Psoas muscle (tissue), 8 donors: ENCODE measurements at places on chromosomes 16 and 17. TPM values are rescaled to one million over a fixed set of nuclear protein-coding genes. Genes with fewer than 3 reads are reported as not detected.

Gene RNF222
- not detected for total RNA-seq

Gene KIFC3
- total RNA-seq: 6.6 TPM

Gene SPNS1
- 17.8 TPM for total RNA-seq

Gene CBX2
- total RNA-seq: 0.40 TPM

Gene CNGB1
- not detected for total RNA-seq

Gene TPSB2
- total RNA-seq: 3.3 TPM

Gene UMOD
- not detected for total RNA-seq

Gene TEX19
- total RNA-seq: 0.24 TPM

Gene C17orf50
- not detected for total RNA-seq

Gene OMG
- total RNA-seq: not detected

Gene PHF12
- 25.7 TPM for total RNA-seq

Gene KCNJ12
- total RNA-seq: 19.3 TPM

Gene TCAP
- 5,818 TPM for total RNA-seq

Gene GNAO1
- 1.1 TPM for total RNA-seq

Gene RRAD
- total RNA-seq: 164 TPM

Gene TELO2
- total RNA-seq: 21.7 TPM

GRCh38 chr16:29857133-29857760, 5.8 kb downstream of the CDIPT start:
- no peak for DNase-seq

- DNase-seq: peak; percentile 53
These were observed 7.6 kb upstream of the LCAT start for GRCh38 chr16:67951485-67951884.

- no peak for DNase-seq
These were observed 248.4 kb downstream of the C16orf95 start for GRCh38 chr16:87068762-87069150.

DNA sequence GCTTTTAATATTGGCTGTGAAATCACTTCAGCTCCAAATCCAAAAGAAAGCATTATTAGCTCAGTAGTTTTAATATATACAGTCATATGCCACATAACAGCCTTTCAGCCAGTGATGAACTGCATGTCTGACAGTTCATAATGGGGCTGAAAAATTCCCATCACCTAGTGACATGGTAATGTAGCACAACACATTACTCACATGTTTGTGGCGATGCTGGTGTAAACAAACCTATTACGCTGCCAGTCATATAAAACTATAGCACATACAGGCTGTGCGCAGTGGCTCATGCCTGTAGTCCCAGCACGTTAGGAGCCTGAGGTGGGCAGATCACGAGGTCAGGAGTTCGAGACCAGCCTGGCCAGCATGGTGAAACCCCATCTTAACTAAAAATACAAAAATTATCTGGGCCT, 92.2 kb downstream of the TUBD1 start:
- no peak for DNase-seq

DNA sequence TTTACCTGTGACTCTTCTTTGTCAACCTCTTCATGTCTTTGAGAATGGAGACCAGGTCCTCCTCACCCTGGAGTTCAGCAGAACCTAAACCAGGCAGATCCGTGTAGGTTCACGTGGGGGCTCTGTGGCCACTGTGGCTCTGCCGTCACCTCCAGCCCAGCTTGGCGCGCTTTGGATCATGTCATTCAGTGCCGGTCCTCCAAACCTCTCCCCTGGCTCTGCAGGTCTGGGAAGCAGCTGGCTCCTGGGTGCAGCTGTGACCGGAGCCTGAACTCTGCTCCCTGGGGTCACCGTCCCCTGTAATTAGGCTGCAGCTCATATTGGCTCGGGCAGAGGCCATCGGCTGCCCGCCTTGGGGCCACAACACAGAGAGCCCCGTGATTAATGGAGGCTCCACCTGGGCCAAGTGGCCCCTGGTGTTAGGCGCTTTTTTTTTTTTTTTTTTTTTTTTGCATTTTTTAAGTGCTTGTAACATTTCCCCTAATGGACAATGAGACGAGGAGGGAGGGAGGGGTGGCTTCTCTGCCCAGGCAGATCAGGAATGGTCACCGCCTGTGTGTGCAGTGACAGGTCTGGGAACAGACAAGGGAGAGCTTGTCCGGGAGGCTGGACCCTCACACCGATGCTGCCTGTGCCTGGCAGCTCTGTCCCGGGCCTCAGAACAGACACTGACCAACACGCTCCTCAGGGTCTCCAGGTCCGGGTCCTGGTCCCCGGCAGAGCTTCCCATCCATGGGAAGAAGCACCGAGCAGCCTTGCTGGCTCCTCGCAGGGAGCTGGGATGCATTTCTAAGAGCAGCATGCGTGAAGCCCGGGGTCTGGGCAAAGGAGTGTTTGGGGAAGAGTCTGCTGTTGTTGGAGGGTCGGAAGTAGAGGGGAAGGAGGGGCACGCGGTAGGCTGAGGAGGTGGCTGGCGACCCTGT, 247.9 kb downstream of the SEC14L1 start:
- no peak for DNase-seq

GRCh38 chr16:61050547-61050946, 985.7 kb downstream of the CDH8 start:
- DNase-seq: no peak

DNA sequence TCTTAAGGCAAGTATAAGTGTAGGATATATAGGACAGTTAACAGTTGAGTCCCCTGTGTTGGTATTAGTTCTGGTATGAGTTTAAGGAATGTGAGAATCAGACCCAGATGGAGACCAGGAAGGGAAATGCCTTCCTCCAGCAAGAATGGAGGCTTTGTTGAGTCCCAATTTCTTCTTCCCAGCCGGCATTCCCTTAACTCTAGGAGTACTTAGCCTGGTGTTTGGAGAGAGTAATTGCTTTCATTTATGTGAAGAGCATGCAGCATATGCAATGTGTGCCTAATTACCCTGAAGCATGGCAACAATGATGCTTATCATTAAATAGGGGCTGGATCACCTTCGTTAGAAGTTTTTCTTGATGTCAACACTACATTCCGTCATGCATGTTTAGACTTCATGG, 225.9 kb upstream of the XYLT1 start:
- no peak for DNase-seq

DNA sequence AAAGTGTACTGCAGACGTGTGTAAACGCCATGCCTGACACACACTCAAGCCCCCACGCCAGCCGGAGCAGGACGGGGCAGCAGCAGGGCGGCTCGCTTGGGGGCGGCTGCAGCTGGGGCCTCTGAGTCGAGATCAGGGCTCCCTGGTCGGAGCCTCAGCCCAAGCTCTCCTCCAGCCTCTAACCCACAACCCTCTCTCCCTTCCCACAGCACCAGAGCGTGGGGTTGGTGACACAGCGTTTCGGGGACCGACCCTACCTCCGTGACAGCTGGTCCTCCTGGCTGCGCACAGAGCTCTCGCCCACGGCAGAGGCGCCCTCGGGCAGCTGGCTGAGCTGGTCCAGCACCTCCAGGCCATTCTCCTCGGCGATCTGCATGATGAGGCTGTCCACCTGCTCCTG, 11.2 kb downstream of the CHMP1A start:
- no peak for DNase-seq

DNA sequence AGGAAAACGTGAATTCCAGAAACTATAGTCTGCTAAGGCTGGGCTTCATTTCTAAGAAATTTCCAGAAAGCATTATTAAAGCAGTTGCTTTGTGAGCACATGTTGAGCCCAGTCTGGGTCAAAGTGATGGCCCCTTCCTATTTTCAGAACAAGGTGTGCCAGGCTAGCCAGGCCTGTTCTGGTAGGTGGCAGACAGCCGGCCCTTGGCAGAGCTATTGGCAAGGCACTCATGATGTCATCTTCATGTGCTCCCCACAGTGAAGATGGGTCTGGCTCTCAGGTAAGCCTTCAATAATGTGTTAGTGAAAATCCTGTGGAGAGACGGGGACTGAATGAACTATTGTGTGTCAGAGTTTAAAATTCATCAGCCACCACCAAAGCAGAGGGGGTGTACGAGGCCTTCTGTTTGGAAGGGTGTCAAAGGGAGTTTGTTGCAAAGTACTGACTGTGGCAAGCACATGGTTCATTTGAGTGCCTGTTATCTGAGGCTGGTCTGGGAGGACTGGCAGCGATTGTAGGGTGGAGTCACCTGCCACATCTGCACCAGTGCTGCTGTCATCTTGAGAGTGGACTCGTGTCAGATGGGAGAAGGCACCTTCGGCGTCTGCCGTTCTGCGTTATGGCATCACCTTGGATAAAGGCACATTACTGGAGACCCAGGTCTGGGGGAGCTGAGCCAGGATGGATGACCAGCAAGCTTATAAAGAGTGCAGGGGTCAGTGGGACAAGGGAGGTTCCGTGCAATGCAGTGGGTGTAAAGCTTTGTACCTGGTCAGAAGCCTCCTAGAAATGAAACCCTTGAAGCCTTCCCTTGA, 43.4 kb downstream of the KSR1 start:
- DNase-seq: no peak

GRCh38 chr17:16980813-16981731, 9.2 kb upstream of the TNFRSF13B start:
- DNase-seq: no peak

- no peak for DNase-seq
These were observed 128.2 kb downstream of the HS3ST3B1 start for GRCh38 chr17:14429084-14429483.

GRCh38 chr17:74186498-74186897, 17.0 kb upstream of the RPL38 start:
- no peak for DNase-seq

DNA sequence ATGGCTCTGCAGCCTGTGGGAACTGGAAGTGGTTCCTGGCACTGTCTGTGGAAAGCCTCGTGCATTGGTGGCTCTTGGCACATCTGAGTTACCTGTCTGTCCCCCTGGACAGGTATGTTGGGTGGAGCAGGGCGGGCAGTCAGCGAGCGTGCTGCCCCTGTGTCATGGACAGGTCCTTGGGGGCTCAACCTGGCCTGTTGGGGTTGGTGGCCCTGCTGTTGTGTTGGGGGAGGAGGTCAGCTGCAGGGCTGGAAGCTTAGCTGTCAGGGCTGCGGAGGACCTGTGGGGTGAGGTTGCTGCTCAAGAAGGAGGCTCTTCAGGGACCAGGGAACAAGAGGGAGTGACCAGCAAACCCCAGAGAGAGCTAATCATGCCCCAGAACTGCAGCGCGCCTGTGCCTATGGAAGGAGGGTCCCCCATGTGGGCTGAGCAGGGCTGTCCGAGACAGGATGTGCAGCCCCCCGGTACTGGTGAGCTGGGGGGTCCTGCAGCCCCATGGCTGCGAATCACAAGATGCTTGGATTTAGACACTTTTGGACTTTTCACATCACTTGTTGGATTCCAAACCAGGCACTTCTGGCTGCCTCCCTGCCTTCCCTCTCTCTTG, 7.2 kb downstream of the NKD1 start:
- no peak for DNase-seq

- no peak for DNase-seq
These were observed 74.6 kb downstream of the TMEM100 start for GRCh38 chr17:55648086-55648485.

DNA sequence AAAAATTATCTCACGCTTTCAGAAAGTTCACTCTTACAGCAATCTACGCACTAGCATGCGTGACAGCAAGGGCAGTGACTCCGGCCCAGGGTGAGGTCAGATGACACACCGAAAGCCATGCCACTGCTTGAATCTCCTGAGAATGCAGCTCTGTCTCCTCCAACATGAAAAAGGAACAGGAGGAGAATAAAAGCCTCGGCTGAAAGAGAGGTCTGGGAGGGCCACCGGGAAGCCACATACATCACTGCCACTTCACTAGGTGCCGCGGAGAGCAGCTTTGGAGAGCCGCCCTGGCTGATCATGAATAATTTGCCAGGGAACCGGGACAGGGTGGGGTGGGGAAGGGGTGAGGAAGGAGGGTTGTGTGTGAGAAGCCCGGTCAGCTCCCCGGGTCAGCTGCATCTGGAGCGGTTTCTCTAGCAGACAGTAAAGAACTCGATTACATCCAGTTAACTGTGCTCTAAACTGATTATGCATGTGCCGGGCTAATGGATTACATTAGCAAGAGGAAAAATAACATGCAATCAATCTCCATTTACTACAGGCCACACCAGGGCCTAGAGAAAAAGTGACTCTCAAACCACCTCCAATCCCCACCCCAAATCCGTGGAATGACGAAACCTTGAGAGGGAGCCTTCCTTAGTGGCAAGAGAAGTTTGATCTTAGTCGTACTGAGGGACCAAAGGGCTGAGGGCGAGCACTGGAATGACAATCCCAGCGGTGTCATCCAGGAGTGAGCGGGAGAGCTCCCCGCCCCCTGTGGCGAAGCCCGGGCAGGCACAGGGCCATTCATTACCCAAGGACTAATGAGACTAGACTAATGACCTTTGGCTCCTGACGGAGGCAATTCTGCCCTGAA, 100.3 kb downstream of the ZFHX3 start:
- peak; percentile 72 for DNase-seq

DNA sequence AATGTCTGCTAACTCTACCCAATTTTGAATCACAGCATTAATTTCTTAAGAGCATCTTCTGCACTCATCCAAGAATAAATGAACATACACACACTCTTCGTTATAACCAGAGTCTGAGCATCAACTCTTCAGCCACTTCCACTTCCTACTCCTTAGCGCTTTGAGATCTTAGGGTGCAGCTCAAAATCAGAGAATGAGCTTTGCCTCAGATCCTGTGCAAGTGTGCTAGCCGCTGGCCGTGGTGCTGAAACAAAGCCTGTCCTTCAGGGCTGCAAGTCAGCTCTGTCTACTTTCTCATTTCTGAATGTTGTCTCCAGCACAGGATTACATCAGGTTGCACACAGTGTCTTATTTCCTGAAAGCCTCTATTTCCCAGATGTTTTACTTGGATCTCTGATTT, 165.4 kb downstream of the AIPL1 start:
- DNase-seq: no peak

DNA sequence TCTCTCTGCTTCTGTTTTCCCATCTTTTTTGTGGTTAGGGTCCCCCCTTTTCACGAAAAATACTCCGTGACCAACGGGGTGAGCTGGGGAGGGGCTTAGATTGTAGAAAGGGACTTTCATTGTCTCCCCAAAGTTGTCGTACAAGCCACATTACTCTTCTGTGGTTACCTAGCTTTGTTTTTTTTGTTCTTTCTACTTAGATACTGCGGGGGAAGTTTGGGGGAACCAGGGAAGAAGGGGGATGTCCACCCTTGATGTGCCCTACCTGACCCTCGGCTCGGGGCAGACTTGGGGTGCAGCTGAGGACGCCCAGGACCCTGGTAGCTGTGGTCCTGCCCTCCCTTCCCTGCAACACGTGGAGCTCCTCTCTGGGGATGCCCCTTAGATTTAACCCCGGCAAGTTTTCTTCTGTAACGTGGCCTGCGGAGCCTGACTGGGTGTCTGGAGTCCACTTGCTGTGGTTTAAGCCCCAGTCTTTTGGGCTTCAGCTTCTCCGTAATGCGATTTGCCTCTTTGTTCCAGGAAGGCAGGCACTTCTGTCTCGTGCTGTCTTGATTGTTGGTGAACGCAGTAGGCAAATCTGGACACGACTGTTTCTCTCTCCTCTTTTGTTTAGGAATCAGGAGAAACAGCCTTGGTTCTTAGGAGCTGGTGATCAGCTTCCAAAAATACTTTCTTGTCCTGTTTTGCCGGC, 892 bp downstream of the ABCC1 start:
- DNase-seq: no peak

- peak; percentile 78 for DNase-seq
These were observed at the start of gene ICAM2 for GRCh38 chr17:64020056-64020766. TSS of gene ICAM2 (minus strand) at chr17:64020633. CDS start at chr17:64006691, 13,942 bp downstream.

DNA sequence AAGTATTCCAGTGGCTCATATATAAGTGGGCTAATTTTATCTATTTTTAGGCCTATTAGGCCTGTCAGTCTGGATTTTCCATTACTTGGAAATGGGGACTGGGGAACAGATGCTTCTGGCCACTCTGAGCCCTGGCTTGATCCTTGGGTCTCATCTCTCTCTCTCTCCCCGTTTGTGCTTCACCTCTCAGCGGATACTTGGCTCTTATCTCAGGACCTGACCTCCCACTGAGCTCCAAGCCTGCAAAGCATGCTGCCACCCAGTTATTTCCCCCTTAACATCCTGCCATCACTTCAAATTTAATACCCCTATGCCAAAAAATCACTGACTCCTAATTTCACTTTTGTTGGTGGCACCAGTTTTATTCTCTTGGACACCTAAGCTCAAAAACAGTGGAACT, 4.2 kb downstream of the ZNF843 start:
- no peak for DNase-seq
